ENCODE measurements at places on chromosomes 12 and 14. TPM values are rescaled to one million over a fixed set of nuclear protein-coding genes. Genes with fewer than 3 reads are reported as not detected.

Gene TAS2R30
- 4.9 TPM for total RNA-seq

Gene CACNA2D4
- total RNA-seq: 10.5 TPM

Gene EEA1
- 10.5 TPM for total RNA-seq

Gene NAV3
- total RNA-seq: not detected

Gene DIO3
- total RNA-seq: not detected

Gene KIF5A
- 0.39 TPM for total RNA-seq

Gene TMBIM4
- total RNA-seq: 24.2 TPM

Gene PDE3A
- not detected for total RNA-seq

Gene GZMH
- total RNA-seq: 0.56 TPM

Gene TAC3
- total RNA-seq: not detected

Gene AHNAK2
- total RNA-seq: 0.05 TPM

Gene INHBC
- 0.20 TPM for total RNA-seq

Gene TAS2R46
- 1.6 TPM for total RNA-seq

Gene SSTR1
- not detected for total RNA-seq
